HS-5 (cell line): ENCODE measurements at places on chromosomes 13 and 19.

DNA sequence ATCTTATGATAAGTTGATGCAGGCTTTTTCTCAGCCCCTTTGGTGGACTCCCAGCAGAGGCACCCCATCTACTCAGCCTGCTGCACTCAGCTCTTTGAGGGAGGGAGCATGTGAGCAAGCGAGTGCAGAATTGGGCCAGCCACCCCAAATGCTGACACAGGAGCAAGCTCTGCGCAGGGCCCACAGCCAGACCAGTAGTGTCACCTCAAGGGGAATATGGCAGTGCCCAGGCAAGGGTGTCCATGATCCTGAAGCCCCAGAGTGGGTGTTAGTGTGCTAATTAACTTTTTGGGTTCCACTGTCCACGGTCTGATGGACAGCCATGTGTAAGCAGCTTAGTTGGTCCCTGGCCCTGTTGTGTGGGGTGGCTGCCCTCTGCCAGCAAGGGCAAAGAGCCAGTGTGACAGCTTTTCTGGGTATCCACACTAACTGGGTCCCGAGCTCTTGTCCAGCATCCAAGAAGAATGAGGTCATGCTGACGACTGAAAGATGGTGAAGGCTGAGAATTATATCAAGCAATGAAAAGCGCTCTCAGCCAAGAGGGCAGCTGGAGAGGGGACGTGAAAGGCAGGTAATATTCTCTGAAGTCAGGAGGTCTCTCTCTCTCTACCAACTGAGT is 898.3 kb upstream of the PCDH9 start:
- no peak for DNase-seq

DNA sequence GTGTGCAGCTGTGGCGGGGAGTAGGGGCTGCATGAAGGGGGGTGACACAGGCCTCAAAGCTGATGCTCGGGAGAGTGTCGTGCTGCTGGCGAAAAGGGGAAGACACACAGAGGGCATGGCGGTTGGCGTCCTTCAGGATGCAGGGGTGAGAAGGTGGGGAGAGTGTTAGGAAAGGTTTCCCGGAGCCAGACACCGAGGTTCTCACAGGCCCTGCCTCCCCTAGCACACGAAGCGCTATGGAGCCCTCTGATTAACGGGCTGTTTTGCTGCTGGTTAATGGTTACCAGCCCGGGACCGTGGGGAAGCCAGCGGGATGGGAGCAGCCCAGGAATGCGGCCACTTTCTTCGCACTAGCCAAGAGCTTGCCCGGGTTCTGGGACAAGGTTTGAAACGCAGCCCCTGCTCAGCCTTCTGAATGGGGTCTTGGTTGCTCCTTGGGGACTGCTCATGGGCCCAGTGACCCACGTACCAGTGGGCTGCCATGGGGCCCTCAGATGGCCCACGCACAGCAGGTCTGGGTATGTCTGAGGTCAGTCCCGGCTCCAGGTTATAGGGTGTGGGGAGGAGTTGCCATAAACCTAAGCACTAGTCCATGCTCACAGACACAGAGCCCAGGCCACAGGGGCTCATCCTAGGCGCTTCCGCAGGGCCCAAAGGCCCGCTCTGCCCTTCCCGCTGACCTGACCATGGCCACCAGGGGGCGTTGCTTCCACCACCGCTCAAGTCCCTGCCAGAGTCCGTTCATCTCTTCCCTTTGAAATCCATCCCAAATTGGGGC is 31.3 kb upstream of the ISYNA1 start:
- no peak for DNase-seq

DNA sequence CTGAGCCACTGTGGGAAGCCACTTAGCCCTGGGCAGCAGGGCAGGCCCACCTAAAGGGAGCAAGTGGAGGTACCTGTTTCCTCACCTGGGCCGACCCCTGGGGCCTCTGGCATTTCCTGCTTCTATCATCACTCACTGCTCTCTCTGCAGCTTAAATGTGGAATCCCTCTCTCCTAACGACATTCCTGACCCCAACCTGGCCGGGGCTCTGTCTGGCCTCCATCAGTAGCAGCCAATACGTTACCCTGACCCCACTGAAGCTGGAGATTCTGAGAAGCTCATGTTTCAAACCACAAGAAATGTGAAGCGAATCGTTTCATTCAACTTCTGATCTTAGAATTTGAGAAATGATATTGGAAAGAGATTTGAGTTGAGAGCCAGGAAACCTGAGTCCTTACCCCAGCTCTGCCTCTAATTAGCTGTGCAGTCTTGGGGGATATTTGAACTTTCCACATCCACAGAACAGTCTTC is 39.9 kb downstream of the DOCK9 start:
- no peak for DNase-seq

DNA sequence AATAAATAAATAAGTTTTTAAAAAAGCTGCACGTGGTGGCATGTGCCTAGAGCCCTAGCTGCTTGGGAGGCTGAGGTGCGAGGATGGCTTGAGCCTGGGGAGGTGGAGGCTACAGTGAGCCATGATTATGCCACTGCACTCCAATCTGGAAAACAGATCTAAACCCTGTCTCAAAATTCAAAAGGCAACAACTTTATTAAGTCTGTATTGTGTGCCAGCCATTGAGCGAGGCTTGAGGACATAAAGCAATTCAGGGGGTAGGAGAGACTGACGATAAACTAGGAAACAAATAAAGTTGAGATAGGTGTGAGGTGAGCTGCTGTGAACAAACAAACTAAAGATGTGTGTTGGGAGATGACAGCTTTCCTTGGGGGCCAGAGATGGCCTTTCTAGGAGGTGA is 8.7 kb downstream of the CELF5 start:
- no peak for DNase-seq

- DNase-seq: no peak
Measured at GRCh38 chr13:84362777-84363176, 480.5 kb upstream of the SLITRK1 start.

- DNase-seq: no peak
Measured at GRCh38 chr19:54298357-54299125, 14.4 kb downstream of the LILRA5 start.

DNA sequence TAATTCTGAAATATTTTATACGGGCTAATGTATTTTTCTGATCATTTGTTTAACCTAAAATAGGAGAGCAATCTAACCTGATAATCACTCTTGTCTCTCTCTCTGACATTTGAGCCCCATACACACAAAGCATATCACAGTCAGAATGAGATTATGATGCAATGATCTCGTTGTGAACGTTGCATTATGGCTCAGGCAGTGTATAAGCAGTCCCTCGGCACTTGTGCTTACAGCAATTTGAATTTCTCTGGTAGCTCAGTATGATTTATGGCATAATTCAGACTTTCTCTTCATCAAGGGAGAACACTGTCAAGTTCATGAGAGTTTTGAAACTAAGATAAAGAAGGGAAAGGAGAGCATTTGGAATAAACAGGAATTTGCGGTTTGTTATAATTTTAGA is 256.1 kb downstream of the DACH1 start:
- no peak for DNase-seq
